ENCODE measurements at places on chromosomes 1 and 21.

DNA sequence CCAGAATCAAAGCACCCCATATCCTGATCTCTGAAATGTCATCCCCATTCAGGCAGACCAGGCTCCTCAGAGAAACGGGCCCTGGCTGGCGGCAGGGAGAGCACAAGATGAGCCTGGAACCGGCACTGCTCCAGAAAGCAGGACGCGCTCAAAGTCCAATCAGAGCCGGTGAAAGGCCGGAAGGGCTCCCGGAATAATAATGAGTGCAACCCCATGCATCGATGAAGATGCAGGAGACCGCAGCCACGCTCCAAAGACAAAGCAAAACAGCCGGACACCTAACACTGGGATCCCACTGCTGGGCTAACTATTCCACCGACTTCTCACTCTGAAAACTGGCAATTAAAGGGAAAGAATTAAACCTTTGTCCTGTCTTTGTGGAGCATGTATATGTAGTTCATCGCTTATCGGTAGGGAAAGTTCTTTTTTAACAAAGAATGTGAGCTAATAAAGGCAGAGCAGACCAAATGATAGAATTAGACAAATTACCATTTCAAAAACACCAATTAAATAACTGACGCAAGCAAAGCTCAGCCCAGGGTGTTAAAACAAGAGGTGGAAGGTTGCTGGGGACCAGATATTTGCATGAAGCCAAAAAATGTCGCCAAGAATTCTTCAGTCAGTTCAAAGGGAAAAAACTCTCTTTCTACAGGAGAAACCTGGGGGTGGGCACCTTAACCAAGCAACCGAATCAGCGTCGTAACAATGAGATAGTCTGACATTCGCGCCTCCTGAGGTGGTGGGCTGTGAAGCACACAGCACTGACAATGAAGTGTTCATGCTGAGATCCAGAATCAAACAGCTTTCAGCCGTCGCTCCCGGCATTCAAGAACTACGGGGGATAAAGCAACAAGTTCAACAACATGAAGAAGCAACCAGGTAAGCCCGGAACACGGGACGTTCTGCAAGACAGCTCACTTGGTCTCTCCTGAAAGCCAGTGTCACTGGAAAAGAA lies 95.2 kb downstream of the NPHP4 start:
- no peak for DNase-seq

DNA sequence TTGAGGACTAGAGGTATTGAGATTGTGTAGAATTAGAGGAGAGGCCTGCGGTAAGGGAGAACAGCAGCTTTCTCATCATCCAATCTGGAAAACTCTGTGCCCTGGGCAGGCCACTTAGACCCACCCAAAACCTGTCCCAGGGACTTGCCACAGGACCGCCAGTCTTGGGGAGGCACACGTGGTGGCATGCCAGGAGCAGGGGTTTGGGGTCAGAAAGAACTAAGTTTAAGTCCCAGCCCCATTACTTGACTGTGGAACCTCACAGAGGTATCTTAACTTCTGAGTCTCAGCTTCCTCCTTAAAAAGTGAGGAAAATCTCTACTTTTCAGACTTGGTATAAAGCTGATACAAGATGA lies 356.6 kb downstream of the HHAT start:
- DNase-seq = no peak

DNA sequence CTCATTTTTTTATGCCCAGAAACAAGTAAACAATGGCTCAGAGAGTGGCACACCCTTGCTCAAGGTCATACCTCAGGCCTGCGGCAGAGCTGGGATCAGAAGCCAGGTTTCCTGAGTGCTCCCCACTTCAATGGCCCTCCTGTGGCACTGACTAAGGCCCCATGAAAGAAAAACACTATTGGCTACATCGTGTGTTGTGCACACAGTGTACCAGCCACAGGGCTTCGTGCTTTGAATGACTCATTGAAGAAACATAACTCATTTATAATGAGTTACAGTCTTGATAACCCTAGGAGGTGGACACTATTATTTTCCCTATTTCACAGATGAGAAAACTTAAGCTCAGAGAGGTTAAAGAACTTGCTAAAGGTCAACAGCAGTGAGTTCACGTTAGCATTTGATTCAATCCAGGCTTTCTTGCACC lies 91.2 kb downstream of the TRABD2B start:
- peak; percentile 68 for DNase-seq

DNA sequence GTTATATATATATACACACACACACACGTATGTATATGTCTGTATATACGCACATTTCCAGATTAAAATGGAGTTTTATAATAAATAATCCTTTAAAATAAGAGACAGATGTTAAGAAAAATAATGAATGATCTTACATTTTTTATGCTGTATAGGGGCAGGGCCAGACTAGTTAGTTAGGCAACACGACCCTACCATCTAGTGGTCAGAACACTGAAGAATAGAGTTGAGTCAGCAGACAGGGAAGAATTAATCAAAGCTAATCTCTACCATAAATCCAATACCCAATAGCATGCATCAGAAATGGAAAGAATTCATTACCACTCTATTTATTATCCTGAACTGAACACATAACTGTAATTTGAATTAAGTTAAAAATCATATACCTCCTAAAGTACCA lies 156.7 kb downstream of the BRINP3 start:
- no peak for DNase-seq

- DNase-seq = no peak
Measured at GRCh38 chr1:9410737-9411297, 118.1 kb downstream of the SPSB1 start.

All from adrenal gland (tissue), 19 donors.